Mononuclear cell (primary cell): ENCODE measurements at places on chromosomes 4 and X. TPM values are rescaled to one million over a fixed set of nuclear protein-coding genes. Genes with fewer than 3 reads are reported as not detected.

Gene RBM10
- total RNA-seq: 14.4 TPM

Gene SATL1
- not detected for total RNA-seq

Gene KLF8
- 3.0 TPM for total RNA-seq

Gene MAGEE1
- total RNA-seq: 6.4 TPM

Gene SOD3
- not detected for total RNA-seq

Gene RNF212
- 3.1 TPM for total RNA-seq

Gene TMEM144
- 2.2 TPM for total RNA-seq

Gene SULT1E1
- not detected for total RNA-seq

Gene NUP62CL
- 2.3 TPM for total RNA-seq

Gene GLA
- total RNA-seq: 33.2 TPM

Gene CT47B1
- total RNA-seq: not detected

Gene SPANXN3
- total RNA-seq: not detected

Gene HSD17B11
- total RNA-seq: 128 TPM

Gene SEPTIN11
- total RNA-seq: 21.7 TPM

Gene NAA11
- total RNA-seq: not detected

Gene TMEM150C
- 0.21 TPM for total RNA-seq

Gene L1CAM
- total RNA-seq: 0.52 TPM

Gene ADGRA3
- 2.2 TPM for total RNA-seq

Gene ARMCX2
- total RNA-seq: 0.94 TPM

Gene F8A3
- 1.5 TPM for total RNA-seq

Gene PITX2
- not detected for total RNA-seq

Gene UGT2B17
- total RNA-seq: 0.94 TPM

Gene NLGN4X
- total RNA-seq: under 0.01 TPM

Gene TCEAL6
- not detected for total RNA-seq

Gene TRPC5OS
- 0.10 TPM for total RNA-seq

Gene LONRF3
- 21.0 TPM for total RNA-seq

Gene CABS1
- total RNA-seq: not detected

Gene USP17L24
- total RNA-seq: not detected

Gene TMEM156
- 6.9 TPM for total RNA-seq

Gene STBD1
- not detected for total RNA-seq

Gene TMEM47
- not detected for total RNA-seq

Gene SUPT20HL2
- not detected for total RNA-seq

Gene QDPR
- 6.2 TPM for total RNA-seq

Gene EREG
- total RNA-seq: 240 TPM

Gene MAMLD1
- total RNA-seq: 0.10 TPM
